Colonic mucosa (tissue), 4 donors: ENCODE measurements at places on chromosomes 3 and 15.

DNA sequence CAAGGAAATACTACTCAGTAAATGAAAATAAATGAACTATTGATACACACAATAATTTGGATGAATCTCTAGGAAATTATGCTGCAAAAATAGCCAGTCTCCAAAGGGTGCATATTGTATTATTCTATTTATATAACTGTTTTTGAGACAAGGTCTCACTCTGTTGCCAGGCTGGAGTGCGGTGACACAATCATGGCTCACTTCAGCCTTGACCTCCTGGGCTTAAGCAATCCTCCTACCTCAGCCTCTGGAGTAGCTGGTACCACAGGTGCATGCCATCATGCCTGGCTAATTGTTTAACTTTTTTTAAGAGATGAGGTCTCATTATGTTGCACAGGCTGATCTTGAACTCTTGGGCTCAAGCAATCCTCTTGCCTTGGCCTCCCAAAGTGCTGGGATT, 12.5 kb downstream of the KLHDC8B start:
- no peak for DNase-seq

GRCh38 chr3:53457068-53457467, 37.3 kb upstream of the CACNA1D start:
- DNase-seq, result no peak

DNA sequence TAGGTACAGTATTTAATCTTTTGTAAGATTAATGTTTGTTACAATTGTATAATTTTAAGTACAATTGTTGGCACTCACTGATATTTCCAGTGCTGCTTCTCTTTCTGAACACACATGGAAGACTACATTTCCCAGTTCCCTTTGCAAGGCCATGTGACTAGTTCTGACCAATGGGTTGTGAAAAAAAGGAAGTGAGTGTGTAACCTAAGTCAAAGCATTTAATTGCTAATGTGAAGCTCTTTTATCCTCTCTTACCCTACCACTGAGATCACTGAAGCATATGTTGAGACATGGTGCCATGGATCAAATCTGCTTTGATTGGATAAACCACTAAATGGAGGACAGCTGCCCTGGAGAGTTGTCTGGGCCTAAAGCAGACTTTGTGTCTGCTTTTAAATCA, 83.9 kb upstream of the PLXND1 start:
- peak; percentile 28 for DNase-seq

- no peak for DNase-seq
These were observed 1.4 kb downstream of the GLCE start for GRCh38 chr15:69161878-69162213.

- no peak for DNase-seq
These were observed 12.8 kb downstream of the ALDH1L1 start for GRCh38 chr3:126167566-126167965.

DNA sequence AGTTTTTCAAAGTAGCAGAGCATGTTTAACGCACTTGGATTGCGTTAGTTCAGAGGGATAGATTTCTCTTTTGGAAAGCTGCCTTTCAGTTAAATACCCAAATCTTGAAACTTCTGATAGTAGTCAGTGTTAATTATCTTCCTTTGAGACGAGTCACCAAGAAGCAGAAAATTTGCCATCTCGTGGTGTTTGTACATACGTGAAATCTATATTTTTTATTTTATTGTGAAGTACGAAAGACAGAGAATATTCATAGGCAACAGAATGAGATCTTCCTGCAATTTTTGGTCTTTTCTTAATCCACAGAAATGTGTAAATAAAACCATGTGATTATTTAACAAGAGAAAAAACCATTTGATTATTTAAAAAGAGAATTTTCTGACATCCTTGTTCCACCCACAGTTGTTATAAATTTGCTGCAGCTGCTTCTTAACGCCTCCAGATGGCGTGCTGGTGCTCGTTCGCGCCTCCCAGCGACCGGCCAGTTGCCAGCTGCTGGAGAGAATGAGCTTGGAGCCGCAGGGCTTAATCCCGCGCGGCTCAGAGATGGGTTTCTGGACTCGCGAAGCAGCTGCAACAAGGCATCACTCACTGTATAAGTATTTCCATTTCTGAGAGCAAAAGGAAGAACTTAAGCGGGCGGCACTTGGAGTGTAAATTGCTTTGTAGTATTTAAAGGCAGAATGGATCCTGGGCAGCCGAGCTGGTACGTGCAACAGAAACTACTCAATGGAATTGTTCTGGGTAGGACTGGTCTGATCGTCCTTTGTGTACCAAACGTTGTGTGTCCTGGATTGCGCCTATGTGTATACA, 10.5 kb upstream of the SLITRK3 start:
- DNase-seq, result peak; percentile 72

DNA sequence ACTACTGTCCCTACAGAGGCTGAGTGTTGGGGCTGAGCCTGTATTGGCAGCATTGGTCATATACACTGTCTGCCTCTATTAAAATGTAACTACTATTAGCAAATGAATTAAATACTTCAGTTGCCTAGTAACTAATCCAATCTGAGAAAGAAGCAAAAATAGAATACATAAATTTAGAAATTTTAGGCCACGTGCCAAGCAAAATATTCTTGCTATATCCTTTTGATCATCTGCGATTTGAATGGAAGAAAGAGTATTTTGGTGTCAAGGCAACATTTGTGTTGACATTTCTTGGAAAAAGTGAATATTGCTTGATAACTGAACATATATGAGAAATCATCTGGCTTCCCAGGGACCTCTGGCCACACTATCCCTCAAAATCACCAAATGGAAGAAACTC, 148.2 kb upstream of the TOPAZ1 start:
- DNase-seq, result no peak

DNA sequence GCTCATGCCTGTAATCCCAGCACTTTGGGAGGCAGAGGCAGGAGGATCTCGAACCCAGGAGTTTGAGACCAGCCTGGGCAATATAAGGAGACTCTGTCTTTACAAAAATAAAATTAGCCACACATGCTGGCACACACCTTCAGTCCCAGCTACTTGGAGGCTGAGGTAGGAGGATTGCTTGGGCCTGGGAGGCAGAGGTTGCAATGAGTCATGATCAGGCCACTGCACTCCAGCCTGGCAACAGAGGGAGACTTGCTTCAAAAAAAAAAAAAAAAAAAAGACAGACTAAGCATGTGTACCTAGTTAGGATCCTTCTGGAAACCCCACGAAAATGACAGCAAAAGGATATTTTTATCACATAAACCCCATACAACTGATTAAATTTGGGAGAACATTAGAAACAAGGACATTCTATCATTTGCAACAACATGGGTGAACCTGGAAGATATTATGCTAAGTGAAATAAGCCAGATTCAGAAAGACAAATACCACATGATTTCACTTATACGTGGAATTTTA, 44.9 kb downstream of the METTL6 start:
- DNase-seq, result no peak

GRCh38 chr3:30343861-30344260, 262.5 kb upstream of the TGFBR2 start:
- no peak for DNase-seq

- no peak for DNase-seq
These were observed 133.1 kb downstream of the SMAD6 start for GRCh38 chr15:66834881-66835878.

DNA sequence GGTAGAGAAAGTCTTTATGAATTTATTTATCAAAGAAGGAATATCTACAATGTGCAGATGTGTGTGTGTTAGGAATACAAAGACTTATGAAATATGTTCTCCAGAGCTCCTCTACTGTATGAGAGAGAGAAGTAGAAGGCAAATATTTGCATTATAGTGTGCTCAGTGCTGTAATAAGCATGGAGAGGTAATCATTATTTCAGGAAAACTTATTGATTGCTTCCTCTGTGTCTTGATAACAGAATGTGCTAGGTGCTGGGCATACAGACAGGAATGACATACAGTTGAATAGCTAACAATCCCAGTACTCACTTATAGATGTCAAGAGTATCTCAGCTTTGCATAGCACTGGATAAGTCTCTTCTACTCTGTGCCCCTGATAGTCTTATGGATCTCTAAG, 30.2 kb downstream of the ATG7 start:
- no peak for DNase-seq

DNA sequence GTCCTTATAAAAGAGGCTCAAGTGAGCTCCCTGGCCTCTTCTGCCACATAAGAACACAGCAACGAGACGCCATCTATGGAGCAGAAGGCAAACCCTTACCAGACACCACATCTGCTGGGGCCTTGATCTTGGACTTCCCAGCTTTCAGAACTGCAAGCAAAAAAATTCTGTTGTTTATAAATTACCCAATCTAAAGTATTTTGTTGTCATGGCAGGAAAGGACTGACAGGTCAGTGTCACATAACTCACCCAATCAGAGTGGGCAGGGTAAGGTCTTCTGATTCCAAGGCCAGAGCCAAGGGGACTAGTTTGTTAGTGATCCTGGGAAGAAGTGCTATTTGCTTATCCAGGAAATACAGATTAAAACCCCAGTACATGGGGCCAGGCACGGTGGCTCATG, 98.9 kb downstream of the HMG20A start:
- no peak for DNase-seq

- DNase-seq, result no peak
These were observed 21.2 kb downstream of the ADAMTS7 start for GRCh38 chr15:78790027-78790426.

GRCh38 chr15:83869341-83869740, 215.4 kb downstream of the ADAMTSL3 start:
- DNase-seq, result no peak

GRCh38 chr15:77616072-77616471, 16.6 kb downstream of the LINGO1 start:
- no peak for DNase-seq

DNA sequence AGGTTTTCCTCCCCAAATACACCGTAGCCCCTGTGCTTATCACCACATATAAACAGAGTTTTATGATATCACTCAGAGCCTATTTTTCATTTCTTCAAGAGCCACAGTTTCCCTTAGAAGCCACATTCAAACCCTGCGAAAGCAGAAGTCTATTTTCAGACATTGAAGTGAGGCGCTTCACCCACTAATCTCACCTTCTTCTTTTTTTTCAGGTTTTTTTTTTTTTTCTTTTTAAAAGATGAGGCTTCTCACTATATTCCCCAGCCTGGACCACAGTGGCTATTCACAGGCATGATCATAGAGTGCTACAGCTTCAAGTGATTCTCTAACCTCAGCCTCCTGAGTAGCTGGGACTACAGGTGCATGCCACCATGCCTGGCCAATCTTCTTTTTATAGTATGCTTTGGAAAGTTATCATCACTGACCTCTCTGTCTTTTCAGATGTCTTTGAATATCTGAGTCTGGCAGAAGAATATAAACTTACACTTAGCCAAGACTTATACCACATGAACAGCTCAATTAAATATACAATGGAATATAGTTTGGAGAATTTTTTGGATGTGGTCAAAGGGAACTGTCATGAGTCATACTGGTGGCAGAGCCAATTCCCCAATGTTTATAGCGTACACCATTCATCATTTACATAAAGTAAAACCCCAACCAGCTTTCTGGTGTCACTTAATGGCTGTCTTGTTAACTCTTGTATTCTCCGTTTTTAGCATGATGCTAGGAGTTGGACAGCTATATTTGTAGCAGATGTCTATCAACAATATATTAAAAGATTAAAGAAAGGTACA, 59.7 kb upstream of the CCDC50 start:
- no peak for DNase-seq

DNA sequence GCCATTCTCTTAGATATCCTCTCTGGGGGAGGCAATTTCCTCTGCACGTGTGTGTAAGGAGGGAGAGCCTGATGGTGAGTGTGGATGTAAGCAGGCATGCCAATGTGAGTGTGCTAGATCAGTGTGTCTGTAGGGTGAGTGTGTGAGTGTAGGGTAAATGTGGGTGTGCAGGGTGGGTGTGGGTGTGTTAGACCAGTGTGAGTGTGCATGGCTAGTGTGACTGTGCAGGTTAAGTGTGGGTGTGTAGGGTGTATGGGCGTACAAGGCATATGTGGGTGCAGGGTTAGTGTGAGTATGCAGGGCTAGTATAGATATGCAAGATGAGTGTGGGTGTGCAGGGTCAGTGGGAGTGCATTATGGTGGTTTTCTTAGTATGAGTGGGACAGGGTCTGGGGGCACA, 48.4 kb downstream of the ATP2B2 start:
- no peak for DNase-seq

- no peak for DNase-seq
These were observed 35.3 kb downstream of the MUC20 start for GRCh38 chr3:195755791-195756676.

- DNase-seq, result no peak
These were observed 16.7 kb downstream of the KAT2B start for GRCh38 chr3:20056725-20057611.

GRCh38 chr3:190099099-190099498, 21.6 kb downstream of the P3H2 start:
- no peak for DNase-seq

GRCh38 chr15:38072348-38073177, 138.1 kb downstream of the TMCO5A start:
- peak; percentile 82 for DNase-seq

- peak; percentile 14 for DNase-seq
These were observed 137.1 kb upstream of the PRR20G start for GRCh38 chr3:127424766-127425504.

- no peak for DNase-seq
These were observed 583.8 kb downstream of the FOXP1 start for GRCh38 chr3:70999730-71000129.

DNA sequence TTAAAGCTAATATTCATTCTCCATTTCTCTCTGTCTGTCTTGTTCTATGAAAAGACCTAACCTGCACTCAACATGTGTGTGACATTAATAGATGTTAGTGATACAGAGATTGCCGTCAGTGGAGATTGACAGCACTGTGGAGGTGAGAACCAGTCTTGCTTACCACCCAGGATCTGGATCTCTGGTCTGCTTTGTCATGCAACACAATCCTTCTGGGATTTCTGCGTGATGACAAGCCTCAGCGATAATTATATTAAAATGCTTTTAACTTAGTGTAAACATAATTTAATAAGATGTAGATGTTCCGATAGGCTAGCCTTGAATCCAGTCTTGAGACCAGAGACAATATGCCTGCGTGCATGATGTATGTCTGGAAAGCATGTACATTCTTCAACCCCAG, 262.0 kb upstream of the ZNF717 start:
- DNase-seq, result no peak
